BJ (cell line): ENCODE measurements at places on chromosomes 3 and 15.

DNA sequence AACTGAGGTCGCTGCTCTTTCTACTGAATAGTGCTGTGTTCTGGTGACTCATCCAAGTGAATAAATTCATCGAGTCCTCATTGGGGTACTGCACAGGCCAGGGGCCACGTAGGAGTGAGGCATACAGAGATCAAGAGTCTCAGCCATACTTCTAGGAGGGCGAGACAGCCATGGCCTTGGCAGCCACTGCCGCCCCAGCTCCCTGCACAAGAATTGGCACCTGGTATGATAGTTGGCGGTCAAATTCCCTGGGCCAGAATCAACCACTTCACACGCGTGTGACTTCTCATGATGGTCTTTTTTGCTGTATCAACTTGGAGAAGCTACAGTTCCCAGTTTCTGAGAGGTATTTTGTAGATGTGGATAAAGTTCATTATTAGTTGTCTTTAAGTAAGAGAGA lies 161.6 kb downstream of the OSBPL10 start:
- DNase-seq: no peak

GRCh38 chr15:87348746-87349145 lies 907.8 kb downstream of the NTRK3 start:
- no peak for DNase-seq

- DNase-seq: no peak
Observed at GRCh38 chr3:126567696-126568438, 9.1 kb upstream of the C3orf22 start.

- DNase-seq: no peak
Observed at GRCh38 chr3:12659316-12660015, 4.5 kb downstream of the RAF1 start.

DNA sequence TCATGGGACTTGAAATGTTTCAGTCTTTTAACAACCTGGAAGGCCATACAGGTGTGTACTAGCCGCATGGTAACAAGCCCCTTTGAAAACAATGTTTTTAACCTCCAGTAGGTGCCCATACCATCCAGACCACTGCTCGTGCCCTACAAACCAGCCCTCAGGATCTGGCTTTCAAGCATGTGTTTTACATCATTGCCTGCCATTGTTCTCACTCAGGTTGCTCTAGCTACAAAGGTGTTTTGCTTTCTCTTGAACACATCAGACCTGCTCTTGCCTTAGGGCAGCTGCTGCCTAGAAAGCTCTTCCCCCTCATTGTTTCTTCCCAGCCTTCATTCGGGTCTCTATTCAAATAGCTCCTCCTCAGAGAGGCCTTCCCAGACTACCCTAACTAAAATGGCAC lies 32.3 kb upstream of the MAP3K13 start:
- DNase-seq: no peak

DNA sequence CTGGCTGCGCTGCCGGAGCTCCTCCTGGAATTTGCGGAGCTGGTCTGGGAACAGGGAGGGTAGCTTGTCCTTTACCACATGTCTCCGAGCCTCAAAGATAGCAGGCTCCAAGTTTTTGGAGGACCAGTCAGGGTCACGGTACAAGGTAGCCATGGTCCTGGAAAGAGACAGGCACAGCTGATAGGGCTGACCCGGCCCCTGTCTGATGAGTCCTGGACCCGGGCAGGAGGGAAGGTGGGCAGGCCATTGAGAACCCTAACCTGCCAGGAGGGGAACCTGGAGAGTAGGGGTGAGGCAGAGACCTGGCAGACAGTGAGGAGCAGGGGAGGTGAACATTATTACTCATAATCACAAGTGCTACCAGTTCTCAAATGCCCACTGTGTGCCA lies 20.4 kb upstream of the EHD4 start:
- DNase-seq: no peak

DNA sequence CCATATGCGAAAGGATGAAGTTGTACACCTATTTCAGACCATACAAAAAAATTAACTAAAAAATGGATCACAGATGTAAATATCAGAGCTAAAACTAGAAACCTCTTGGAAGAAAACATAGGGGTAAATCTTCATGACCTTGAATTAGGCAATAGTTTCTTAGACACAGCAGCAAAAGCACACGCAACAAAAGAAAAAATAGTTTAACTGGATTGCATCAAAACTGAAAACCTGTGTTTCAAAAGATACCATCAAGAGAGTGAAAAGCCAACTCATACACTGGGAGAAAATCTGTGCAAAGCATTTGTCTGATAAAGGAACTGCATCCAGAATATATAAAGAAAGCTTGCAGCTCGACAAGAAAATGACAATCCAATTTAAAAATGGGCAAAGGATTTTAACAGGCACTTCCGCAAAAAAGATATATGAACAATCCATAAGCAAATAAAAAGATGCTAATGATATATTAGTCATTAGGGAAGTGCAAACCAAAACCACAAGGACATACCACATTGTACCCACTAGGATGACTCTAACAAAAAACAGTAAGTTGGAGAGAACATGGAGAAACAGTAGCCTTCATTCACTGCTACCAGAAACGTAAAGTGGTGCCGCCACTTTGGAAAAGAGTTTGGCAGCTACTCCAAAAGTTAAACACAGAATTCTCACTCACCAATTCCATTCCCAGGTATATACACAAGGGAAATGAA lies 263.1 kb downstream of the ADAMTS17 start:
- no peak for DNase-seq

DNA sequence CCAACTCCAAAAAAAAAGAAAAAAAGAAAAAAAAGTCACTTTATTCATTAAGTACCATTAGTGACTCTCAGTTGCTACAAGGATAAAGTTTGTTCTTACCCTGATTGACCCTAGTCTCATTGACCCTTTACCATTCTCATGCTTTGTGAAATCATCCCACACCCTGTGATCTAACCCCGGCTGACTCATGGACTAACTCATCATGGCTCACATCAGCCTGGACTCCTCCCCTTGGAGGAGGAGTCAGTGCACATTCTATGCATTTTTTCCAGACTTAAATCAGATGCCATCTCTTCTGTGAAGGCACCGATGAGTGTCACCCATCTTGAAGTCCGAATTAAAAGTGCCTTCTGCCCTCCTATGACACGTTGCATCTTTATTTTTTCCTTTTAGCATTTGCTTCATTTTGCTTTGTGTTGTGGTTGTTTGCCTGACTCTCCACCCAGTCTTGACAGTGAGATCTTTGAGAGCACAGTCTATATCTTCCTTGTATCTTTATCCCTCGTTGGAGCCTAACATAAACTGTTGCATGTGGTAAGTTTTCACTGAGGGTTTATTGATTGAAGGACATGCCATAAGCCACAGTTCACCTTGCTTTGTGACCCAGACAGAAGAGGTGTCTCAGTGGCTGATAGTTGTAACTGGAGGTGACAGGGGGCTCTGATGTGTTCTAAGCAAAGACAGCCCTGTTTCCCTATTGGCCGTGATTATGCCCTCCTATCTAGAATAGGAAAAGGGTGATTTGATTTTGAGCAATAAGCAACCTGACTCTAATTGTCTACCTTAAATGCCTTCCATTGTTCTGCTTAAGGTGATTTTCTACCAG lies 72.1 kb downstream of the IL1RAP start:
- DNase-seq: peak; percentile 63

DNA sequence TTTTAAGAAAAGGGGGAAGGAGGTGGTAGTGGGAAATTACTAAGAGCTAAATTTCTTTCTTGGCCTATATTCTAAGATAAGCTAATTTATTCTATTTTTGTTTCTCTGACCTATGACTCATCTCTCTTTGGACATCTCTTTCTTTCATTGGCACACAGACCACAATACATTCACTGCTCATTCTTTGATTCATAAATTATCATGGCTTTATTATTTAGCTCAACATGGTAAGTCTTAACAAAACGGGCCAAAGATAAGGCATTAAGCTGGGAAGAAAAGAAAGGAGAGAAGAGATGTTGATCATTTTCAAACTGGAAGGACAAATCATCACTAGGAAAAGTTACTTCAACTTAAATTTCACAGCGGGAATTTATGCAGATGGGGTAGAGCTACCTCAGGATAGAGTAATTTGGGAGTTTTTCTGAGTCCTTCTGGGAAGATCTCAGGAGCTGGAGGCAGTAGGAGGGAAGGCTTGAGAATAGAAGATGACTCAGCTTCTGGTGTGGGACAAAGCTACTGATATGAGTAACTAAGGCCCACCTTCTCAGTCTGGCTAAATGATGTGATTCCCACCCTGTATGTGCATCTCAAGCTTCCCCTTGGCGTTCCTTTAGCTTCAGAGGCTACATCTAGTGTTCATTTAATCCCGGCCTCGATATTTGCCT lies 7.5 kb upstream of the ALCAM start:
- DNase-seq: no peak

GRCh38 chr15:23564821-23565394 lies 566 bp upstream of the MKRN3 start:
- DNase-seq: no peak

- no peak for DNase-seq
Observed at GRCh38 chr15:99414755-99415731, 150.7 kb upstream of the MEF2A start.

- peak; percentile 35 for DNase-seq
Observed at GRCh38 chr3:170107941-170108340, 70.1 kb downstream of the GPR160 start.

GRCh38 chr3:46413951-46414350 lies 6.9 kb downstream of the CCRL2 start:
- no peak for DNase-seq

DNA sequence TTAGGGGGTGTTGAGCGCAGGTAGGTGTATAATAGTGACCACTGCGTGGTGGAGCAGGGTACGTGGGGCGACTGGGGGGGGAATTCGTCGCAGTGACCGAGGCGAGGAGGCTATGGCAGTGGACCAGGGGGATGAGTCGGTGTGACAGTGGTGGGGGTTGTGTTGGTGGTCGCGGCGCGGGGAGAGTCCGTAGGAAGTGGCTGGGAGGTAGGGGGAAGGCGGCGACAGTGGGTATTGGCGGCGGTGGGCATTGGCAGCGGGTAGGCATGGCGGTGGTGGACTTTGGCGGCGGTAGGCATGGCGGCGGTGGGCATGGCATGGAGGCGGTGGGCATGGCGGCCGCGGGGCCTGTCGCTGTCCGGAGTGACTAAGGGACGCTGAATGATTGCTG lies 739 bp downstream of the SNRPN start:
- DNase-seq: no peak

DNA sequence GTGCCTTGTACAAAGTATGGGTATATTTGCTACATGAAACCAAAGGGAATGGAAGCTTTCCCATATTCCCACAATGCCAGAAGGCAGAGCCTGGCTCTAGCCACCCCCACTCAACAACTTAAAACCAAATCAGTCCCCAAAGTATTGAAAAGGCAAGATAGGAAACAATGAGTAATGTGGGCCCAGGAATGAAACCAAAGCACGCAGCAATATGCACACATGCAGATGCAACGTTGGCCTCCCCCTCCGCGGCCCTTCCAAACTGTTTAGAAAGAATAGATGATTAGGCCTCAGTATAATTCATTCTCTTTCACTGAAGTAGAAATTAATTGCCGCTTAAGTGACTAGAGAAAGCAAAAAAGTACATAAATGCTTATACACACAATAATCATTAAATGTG lies 59.1 kb downstream of the THRB start:
- no peak for DNase-seq
